NCI-H2227 treated with DMSO at 0.1 percent for 48 hours (cell line): ENCODE measurements at places on chromosomes 11 and 22.

GRCh38 chr11:26254378-26254777 lies 77.6 kb upstream of the ANO3 start:
- DNase-seq, result no peak

- DNase-seq, result no peak
These were observed 215.9 kb upstream of the CCDC90B start for GRCh38 chr11:83502041-83502440.

DNA sequence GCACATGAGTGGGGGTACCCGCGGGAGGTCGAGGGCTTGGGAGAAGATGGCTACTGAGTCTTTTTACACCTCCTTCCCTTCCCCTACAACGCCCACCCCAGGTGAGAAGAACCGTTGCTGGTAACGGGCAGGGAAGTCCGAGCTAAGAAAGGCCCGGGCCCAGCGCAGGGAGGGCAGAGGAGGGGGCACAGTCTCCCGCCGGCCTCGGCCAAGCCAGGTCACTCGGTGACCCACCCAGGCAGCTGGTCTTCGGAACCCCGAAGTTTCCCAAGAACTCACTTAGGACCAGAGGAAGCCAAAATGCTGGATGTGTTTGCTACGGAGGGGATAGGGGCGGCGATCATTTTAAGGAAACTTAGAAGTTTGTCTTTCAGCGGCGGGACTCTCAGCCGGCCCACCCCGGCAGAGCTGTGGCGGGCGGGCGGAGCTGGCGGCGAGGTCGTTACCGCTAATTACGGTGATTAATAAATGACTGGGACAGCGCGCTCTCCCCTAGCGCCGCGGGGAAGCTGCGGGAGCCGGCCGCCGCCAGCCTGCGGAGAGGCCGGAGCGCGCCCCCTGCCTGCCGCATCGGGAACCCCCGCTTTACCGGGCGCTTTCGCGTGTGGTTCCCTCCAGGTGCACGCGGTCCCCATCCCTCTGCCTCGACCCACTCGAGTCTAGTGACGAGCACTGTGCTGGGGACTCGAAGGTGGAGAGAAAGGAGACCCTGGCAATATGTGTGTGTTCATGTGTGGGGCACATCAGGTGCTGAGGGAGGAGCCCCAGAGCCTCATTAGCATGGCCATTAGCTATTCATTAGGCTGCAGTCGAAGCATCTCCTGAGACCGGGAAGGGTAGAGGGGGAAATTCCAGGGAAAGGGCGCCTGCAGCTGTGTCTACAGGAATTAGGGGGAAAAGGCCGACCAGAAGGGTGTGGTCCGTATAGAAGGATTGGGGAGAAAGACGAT lies 945 bp downstream of the ROBO3 start:
- no peak for DNase-seq

DNA sequence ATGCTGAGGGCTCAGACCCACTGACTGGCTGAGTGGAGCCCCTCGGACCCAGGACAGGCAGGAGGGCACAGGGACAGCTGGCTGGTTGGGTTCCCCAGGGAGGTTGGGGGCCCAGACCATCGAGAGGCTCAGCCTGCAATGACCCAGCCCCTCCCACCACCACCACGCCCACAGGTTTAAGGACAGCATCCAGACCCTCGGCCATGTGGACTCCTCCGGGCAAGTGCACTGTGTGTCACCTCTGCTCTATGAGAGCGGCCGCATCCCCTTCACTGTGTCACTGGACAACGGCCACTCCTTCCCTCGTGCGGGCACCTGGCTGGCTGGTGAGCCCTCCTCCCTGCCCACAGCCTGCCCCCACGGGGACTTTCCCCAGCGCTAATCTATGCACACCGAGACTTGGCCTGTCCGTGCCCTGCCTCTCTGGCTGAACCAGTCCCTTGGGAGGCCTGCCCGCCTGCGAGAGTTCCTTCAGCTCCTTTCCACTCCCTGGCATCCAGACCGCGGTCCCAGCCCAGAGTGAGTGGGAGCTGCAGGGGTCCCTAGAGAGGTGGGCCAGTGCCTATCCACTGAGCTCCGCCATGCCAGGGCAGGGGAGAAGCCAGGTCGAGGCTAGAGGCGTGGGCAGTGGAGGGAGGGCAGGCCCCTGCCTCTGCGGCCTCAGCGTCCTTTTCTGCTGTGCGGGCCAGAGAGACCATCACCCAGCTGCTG lies 2.2 kb downstream of the SUSD2 start:
- DNase-seq, result no peak
